ENCODE measurements at places on chromosomes 11 and 22.

GRCh38 chr11:124814739-124815138, 14.5 kb upstream of the MSANTD2 start:
- DNase-seq: no peak

DNA sequence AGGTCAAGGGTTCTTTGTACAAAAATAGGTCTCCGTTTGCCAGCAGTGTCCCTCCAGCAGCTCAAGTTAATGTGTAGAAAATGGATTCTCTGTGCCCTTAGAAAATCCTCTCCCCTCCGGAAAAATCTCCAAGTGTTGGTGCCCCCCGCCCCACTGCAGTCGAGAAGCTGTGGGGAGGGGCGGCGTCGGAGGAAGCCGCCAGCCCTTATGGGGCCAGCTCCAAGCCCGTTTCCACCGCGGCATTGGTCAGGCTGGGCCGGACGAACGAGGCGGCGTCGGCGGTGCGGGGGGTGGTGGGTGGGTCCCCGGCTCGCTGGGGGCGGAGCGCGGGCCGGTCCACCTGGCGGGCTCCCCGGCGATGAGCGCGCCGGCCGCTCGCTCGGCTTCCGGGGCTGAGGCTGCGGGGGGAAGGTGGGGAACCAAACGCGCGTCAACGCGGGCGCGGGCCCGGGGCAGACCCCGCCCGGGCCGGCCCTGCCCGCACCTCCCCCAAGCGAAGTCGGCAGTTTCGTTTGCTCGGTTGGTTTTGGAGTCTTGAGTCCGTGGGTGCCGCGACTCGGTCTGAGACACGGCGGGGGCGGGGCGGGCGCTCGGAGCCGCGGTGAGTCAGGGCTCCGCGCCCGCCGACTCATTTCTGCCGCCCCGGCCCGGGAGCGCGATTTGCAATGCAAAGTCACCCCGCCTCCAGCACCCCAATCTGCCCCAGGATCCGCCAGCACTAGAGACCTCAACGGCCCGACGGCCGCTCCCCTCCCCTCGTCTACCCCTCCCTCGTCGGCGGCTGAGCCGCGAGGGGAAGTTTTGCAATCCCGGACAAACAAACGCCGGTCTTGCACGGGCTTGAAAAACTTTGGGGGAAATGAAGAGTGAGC, 1.4 kb downstream of the ASCL2 start:
- DNase-seq: no peak

- no peak for DNase-seq
Measured at GRCh38 chr11:131748151-131749050, 378.0 kb downstream of the NTM start.

DNA sequence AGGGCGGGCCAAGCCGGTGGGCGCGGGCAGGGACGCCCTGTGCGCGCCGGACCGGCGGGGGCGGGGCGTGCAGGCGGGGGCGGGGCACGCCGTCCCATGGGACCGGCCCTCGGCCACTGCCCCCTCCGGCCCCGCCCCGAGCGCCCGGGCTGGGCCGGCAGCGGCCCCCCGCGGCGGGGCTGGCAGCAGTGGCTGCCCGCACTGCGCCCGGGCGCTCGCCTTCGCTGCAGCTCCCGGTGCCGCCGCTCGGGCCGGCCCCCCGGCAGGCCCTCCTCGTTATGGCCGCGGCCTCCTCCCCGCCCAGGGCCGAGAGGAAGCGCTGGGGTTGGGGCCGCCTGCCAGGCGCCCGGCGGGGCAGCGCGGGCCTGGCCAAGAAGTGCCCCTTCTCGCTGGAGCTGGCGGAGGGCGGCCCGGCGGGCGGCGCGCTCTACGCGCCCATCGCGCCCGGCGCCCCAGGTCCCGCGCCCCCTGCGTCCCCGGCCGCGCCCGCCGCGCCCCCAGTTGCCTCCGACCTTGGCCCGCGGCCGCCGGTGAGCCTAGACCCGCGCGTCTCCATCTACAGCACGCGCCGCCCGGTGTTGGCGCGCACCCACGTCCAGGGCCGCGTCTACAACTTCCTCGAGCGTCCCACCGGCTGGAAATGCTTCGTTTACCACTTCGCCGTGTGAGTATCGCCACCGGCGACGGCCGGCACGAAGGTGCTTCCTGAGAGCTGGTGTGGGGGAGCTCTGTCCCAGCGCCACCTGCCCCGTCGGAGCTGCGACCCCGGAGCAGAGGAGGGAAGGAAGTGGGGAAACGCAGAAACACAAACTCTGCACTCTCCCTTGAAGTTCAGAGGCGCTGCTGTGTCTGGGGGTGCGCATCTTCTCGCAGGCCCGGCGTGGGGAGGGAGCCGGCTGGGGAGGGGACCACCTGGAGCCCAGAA, at the start of gene KCNQ1:
KCNQ1 (plus strand) TSS at position 188 of the 925 bp plus-strand sequence; CDS start at position 279, 91 bp downstream.
- DNase-seq: no peak

GRCh38 chr11:100805506-100806199, 118.6 kb downstream of the ARHGAP42 start:
- no peak for DNase-seq

- DNase-seq: no peak
Measured at GRCh38 chr11:64036087-64037026, 626 bp downstream of the FLRT1 start.

- peak; percentile 61 for DNase-seq
Measured at GRCh38 chr11:128498721-128499245, 88.6 kb downstream of the ETS1 start.

DNA sequence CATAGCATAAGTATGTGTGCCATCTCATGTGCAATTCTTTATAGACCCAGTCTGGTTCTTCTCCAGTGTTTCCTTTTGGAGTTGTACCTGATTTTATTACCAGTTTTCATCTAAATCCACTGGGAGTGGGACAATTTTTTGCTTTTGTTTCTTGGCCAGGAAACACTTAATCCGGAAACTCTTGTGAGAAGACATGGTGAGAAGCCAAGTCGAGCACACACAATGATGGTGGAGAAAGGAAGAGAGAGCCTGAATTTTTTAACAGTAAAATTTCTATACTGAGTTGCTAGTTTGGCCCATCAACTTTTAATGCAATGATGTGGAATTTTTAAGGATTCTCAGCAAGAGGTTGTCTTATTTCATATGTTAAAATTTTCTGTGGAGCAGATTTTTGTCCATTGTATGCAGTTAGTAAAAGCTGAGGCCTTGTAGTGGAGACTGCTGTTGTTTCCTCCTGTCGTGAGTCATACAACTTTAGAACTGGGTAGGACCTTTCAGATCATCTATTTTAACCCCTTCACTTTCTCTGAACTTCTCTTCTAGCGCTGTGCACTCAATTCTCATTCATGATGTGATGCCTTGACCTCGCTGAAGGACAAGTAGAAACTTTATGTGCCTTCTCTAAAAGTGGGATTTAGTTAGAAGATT, 17.1 kb downstream of the FAR1 start:
- DNase-seq: no peak

- no peak for DNase-seq
Measured at GRCh38 chr11:66360406-66361073, 11.0 kb downstream of the SLC29A2 start.

DNA sequence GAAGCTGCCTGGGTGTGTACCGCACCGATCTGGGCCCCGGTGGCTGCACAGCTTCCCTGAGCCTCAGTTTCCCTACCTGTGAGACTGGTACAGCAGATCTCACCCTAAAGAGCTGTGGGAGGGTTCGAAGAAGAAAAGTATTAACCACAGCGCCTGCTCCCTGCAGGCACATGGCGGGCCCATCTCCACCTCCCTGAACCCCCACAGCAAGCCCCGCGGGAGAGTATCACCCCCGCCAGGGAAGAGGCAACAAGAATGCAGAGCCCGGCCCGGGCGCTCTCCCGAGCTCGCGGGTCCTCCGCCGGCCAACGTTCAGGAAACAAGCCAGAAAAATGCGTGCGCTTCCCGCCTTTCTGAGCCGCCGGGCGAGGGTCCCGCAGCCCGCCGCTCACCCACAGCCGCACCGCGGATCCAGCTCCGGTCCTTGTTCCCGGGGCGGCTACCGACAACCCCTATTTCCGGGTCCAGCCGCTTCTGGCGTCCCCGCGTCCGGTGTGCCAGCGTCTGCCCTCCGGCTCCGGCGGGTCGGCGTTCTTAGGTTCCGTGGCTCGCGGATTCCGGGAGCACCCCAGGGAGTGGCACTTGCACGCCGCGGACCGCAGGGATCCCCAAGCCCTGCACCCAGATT, at the start of gene TOP3B:
TOP3B (minus strand) TSS at position 450 of the 628 bp plus-strand sequence. CDS start 7,078 bp downstream, outside the sequence.
- no peak for DNase-seq

DNA sequence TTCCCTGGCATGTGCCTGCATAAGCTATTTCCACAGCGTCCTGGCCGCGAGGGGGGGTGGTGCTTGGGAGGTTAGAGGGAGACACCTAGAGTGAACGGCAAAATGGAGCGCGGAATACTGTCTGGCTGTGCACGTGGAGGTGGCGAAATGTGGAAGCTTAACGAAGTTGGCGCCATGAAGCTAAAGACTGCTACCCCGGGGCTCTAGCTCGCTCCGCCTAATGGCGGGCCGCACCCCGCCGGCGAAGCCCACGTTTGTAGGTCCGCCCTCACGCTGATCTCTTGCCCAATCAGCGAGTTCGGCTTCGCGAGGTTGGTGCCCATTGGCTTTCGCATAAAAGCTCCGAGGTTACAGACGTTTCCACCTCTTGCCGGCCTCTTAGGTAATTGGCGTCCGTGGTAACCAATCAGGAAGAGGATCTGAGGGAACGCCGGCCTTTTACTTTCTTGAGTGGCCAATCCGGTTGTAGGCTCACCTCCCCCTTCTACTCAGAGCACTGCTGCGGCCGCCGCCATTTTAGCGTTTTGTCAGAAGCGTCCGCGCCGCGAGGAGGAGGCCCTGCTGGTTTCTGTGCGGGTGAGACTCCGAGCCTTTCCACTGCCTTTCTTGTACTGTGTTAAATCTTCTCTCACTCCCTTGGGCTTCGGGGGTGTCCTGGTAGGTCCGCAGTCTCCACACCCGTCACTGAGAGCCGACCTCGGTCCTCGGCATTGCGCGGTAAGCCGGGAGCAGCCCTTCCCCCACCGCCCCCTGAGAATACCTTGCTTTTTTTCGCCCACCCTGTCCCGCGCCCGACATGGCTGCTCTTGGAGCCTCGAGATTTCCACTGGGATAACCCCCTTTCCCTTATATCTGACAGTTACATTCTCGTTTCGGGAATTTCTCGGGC, at the start of gene RBM4:
RBM4 (plus strand) TSS at position 527 of the 889 bp plus-strand sequence. CDS start 1,009 bp downstream, outside the sequence.
- peak; percentile 99 for DNase-seq

DNA sequence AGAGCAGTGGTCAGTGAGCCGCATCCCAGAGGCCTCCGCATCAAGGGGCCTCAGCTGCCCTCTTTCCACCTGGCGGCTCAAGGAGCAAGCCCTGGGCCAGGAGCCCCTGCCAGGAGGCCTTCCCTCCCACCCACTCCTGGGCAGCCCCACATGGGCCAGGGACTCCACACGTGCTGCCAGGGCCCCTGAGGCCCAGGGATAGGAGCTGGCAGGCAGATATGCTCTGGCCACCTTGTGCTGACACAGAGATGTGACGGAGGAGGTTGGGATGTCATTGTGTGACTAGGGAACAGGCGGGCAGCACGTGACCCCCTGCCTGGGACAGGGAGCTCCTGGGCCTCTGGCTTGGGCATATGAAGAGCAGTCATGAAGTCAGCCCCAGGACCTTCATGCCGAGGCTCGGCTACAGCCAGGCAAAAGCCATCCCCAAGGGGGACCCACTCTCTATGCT, 77.9 kb downstream of the PIWIL3 start:
- no peak for DNase-seq

- no peak for DNase-seq
Measured at GRCh38 chr22:45781966-45782365, 110.3 kb downstream of the ATXN10 start.

DNA sequence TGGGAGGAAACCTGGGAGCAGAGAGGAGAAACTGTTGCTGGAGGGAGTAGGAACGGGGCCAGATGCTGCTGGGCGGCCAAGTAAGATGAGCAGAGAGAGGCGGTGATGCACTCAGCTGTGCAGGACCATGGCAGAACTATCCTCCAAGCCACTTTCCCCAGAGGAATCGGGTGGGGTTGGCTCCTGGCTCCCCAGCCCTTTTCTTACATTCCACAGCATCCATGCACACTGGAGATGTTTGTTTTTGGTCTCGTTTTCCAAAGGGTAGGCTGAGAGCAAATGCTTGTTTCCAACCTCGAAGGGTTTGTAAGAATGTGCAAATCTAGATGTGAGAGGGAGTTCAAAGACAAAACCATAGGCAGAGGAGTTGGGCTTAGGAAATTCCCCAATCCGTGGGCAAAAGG, 73.2 kb downstream of the DBX1 start:
- peak; percentile 72 for DNase-seq

DNA sequence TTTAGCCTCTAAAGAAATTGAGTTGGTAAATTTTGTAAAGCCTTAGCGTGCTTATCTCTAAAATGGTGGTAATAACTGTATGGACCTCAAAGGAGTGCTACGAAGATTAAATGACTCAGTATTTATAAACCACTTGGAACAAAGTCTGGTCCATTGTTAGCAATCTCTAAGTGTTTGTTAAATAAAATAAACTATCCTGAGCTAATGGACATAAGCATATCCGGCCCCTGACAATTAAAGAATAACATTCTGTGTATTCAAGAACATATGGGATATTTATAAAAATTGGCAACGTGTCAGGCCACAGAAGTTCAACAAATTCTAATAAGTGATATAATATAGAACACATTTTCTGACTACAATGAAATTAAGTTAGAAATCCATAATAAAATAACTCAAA, 71.0 kb downstream of the MYEOV start:
- no peak for DNase-seq

GRCh38 chr11:64225608-64226506, at the start of the genes NUDT22 and TRPT1:
NUDT22 (plus strand) TSS chr11:64226274; CDS start chr11:64226653, 379 bp downstream.
TRPT1 (minus strand) TSS chr11:64226186; CDS start chr11:64225860, 326 bp downstream.
- DNase-seq: no peak

- no peak for DNase-seq
Measured at GRCh38 chr11:108226036-108226435, 3.2 kb downstream of the ATM start.

- peak; percentile 99 for DNase-seq
Measured at GRCh38 chr11:105046898-105047579, 1.9 kb upstream of the CARD16 start.

All from GM04503 (cell line).